ENCODE measurements at places on chromosomes 4 and X. TPM values are rescaled to one million over a fixed set of nuclear protein-coding genes. Genes with fewer than 3 reads are reported as not detected.

Gene NDNF
- 12.0 TPM for total RNA-seq

GRCh38 chr4:89997171-89997704 is 102.6 kb downstream of the MMRN1 start:
- ATAC-seq = no peak

DNA sequence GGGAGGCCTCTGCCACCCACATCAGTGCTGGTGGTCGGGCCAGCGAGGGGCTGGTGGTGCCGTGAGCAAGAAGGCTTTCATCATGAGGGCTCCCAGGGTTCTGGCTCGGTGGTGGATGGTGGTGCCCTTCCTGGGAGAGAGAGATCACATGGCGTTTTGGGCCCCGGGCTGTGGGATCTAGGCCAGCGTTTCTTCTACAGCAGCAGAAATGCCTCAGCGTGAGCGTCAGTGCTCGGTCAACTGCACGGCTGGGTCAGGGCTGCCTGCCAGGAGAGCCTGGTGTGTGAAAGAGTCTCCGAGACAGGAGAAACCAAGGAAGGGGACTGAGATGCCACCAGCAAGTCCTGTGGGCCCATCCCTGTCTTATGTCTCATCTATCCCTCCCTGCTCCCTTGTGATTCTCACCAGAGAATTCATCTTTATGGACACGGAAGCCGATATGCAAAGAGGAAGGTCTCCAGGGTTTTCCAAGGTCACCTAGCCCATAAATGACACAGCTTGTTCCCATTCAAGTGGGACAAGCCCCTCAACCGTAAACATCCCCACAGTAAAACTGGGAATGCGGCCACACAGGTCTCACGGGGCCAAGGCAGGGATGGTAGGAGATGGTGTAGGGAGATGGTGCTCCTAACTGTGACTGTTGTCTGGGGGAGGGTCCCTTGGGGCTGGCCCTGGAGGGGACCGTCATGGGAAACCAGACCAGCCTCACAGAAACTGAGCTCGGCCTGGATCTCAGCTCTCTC is 99.2 kb downstream of the SORCS2 start:
- ATAC-seq = peak; percentile 29

- ATAC-seq = no peak
These were observed 2062.0 kb downstream of the ARAP2 start for GRCh38 chr4:34182306-34182705.

- ATAC-seq = no peak
These were observed 132.3 kb downstream of the ZNF330 start for GRCh38 chr4:141352909-141353525.

DNA sequence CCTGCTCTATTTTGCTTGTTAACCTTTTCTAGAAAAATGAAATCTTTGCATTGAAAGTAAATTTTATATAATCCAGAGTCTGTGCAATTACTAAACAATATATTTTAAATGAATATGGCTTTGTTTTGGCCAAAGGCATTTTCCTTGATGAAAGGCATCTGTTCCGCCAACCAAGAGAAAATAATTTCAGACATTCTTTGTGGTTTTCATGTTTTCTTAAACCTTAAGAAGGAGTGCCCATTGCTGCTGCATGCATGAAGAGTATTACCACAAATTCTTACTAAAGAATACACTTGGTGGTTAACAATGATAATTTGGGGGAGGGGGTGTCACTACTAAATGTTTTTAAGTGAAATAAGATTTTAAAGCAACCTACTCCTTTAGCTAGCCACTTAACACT is 2.7 kb upstream of the PDGFC start:
- no peak for ATAC-seq

DNA sequence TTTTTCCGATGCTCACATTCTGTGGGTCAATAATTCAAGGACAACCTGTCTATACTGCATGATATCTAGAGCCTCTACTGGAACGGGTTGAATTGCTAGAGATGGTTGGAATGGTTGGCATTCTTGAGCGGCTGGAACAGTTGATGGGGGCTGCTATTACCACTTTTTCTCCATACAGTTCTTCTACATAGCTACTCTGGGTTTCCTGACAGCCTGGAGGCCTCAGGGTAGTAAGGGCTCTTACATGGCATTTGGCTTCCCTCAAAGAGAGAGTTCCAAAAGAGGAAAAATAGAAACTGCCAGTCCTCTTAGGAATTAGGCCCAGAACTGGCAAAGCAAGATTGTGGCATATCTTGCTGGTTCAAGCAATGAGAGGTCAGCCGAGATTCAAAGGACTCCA is 53.1 kb downstream of the NAA11 start:
- no peak for ATAC-seq

Gene SMARCA1
- 91.7 TPM for total RNA-seq

Gene UBL4A
- total RNA-seq = 39.2 TPM

DNA sequence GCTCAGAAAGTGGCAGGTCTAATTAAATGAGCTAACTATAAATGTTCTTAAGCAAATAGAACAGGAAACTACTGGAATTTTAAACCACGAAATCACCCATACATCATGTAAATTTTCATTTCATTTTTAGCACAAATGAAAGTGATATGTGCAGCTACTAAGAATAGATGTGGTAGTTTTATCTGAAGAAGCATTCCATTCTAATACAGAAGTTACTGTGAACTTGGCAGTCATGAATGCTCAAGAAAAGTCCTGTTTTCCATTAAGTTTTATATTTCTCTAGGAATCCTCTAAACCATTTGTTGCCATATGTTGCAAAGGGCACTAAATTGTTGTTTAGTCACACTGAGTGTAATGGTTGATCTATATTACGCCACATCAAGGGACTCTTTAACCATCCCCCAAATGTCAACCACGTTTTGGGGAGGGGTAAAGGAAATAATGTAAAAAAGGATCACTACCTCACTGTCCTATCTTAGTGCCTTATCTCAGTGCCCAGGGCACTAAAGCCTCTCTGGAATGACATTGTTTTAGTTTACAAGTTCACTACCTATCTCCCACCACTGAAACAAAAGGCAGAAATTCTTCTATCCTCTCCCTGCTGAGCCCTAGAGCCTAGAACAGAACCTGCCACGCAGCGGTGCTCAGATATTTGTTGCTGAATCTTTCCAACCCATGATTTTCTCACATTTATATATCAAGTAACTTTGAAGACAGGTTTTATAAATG is 118.0 kb downstream of the SHISA3 start:
- ATAC-seq = no peak

DNA sequence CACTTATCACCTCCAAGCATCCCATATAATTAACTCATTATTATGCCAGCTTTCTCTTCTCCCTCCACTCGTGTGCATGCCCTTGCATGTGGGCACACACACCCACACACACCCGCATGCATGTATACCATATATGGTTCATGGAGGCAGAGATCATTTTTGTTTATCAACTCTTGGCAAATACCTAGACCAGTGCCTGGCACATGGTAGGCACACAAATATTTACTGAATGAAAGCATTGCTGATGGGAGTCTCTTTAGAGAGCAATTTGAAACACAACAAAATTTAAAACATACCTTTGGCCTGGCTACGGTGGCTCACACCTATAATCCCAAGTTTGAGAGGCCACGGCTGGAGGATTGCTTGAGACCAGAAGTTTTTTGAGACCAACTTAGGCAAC is 51.1 kb upstream of the SLC10A4 start:
- ATAC-seq = no peak

Gene MAGEA2B
- total RNA-seq = not detected

Gene GABRE
- total RNA-seq = 21.2 TPM

DNA sequence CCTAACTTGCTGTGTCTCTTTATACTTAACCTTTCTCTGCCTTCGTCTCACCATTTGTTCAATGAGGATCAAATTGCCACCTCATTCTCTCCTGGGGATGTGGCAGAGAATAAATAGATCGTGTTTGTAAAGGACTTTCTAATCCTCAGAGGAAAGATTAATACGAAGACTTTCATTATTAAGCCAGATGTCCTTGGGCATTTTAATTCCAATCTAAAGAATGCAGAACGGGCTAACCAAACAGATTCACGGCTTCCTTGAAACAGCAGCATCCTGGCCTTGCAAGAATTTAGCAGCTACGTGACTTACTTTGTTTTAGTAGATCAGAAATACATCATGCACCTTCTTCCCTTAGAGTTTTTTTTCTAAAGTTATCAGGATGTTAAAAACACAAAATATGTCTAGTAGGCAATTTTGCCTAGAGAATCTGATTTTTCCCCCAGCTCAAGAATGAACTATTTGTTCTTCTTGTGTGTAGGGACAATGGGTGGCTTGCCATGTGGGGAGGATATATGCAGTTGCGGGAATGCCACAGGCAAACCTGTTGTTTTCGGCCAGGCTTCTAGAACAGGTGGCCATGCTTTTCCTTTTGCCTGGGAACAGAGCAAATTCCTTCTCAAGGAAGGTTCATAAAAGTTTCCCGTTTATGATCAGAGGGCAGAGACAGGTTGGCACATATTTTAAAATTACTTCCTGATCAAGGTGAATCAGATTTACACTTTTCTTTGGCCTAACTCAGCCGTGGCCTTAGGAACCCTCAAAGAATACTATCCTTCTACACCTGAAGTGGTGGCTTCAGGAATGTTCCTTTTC is 3.0 kb downstream of the MID1 start:
- no peak for ATAC-seq

Gene ERAS
- not detected for total RNA-seq

Gene CC2D2A
- total RNA-seq = 80.5 TPM

DNA sequence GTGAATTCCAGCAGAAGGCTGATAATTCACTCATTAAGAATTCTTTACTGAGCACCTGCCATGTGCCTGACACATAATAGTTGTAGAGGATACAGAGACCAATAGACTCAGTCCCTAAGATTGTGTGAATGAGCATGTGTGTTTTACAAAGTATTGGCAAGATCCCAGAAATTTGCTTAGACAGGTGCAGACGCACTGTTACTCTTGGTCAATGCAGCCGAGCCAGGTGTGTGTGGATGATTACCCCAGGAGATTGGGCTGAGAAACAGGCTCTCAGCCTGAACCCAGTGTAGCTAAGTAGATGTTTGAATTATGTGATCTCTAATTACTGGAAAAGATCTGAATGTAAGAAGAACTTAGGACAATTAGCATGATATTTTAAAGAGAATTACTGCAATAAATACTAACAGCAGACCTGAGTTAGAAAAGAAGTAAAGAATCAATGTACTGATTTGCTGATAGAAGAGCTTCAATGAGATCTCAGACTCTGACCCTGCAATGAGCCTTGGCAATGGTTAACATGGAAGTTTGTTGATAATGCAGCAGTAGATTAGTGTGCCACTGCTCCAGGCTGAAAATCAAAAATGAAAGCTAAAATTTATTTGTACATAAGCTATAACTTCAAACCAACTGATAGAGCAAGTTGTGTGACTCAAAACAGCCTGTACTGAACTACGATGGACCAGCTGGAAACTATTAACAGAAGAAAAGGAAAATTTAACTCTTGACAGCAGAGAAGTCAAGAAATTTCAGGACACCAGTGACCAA is 32.2 kb upstream of the NDST4 start:
- no peak for ATAC-seq

Gene SSX4B
- 0.27 TPM for total RNA-seq

DNA sequence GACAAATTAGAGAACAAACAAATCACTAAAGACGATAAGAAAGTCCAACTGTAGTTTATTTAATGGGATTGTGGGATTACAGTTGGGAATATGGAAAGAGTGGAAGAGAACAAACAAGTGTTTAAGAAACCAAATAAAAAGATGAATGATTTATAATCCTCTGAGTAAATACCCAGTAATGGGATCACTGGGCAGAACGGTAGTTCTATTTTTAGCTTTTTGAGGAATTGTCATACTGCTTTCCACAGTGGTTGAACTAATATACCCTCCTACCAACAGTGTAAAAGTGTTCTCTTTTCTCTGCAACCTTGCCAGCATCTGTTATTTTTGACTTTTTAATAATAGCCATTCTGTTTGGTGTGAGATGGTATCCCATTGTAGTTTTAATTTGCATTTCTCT is 15.0 kb downstream of the C4orf51 start:
- ATAC-seq = no peak

Gene PRPS1
- 33.4 TPM for total RNA-seq

GRCh38 chr4:173878701-173879100 is 348.7 kb upstream of the HAND2 start:
- peak; percentile 28 for ATAC-seq

DNA sequence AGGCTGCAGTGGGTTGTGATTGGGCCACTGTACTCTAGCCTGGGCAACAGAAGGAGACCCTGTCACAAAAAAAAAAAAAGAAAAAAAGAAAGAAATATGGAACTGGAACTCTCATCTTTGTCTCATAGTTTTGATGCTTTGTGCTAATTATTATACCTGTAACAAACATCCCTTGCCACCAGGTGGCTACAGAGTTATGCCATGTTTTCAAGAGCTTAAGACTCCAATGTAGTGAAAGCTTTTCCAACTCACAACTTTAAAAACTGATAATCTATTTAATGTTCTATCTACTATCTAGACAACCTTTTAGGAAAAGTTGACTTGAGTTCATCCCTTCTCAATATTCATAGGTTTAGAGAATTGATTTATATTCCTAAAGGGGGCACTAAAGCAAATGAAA is 42.4 kb downstream of the HTR2C start:
- no peak for ATAC-seq

- no peak for ATAC-seq
These were observed 54.6 kb upstream of the LEF1 start for GRCh38 chr4:108223313-108223712.

Gene GPM6B
- 82.4 TPM for total RNA-seq

DNA sequence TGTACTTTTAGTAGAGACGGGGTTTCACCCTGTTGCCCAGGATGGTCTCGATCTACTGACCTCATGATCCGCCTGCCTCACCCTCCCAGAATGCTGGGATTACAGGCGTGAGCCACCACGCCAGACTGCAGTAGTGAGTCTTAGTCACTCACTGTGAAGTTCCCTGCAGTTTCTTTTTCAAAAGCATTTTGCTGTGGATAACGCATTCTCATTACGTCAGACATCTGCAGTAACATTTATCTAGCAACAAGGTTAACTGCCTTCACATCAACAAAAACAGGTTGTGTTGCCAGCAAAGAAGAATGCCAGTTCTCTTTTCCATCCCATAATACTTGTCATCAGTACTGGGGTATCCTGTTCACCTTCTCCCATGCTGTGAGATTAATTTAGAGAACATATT is 164.6 kb downstream of the DHRSX start:
- no peak for ATAC-seq

GRCh38 chr4:8173492-8174242 is 15.1 kb upstream of the ABLIM2 start:
- no peak for ATAC-seq

DNA sequence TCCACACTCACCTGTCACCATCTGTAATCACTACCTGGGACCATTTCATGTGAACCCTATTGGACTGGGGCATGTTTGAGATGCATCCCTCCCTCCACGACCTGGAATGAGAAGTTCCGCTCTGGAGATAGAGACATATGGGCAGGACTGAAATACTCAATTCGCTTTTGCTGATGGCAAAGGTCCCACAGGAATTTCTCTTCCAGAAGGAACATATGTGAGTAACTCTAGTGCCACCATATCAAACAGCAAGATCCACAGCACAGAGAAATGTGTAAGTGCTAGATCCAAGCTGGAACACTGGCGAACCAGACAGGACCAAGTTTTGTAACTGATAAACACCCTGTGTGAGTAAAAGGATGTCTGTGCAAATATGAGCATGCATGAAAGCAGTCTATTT is 43.9 kb downstream of the SEL1L3 start:
- ATAC-seq = no peak

- no peak for ATAC-seq
These were observed 467.9 kb downstream of the INPP4B start for GRCh38 chr4:142378179-142378578.
